ENCODE measurements at places on chromosomes 11 and 22.

DNA sequence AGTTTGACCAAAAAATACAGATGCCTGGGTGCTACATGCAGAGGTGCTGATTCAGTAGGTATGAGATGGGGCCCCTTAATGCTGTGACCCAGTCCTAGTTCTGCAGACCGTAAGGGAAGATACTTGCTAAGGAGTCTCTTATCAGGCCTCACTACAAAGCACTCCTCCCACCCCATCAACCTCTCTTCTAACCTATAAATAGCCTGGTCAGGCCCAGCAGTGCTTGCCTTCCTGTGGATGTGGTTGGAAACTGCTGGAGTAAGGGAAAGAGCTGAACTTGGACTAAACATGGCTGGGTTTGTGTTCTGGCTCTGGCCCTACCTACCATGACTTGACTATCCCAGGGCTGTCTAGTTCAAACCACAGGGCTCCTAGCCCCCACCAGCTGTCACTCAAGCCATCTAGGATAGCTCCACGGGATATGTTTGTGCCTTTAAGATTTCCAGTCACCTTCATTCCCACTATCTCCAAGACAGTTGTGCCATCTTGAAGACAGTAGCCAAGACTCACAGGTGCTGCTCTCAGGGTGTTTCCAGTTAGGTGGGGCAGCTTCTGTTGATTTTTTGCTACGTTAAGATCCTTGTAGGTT is 9.5 kb upstream of the DKK3 start:
- no peak for DNase-seq

GRCh38 chr11:102510439-102511135 is 20.0 kb downstream of the MMP7 start:
- DNase-seq = no peak

- no peak for DNase-seq
Observed at GRCh38 chr11:47971501-47971900, 8.9 kb upstream of the PTPRJ start.

GRCh38 chr11:103637831-103638230 is 398.6 kb upstream of the DDI1 start:
- DNase-seq = no peak

DNA sequence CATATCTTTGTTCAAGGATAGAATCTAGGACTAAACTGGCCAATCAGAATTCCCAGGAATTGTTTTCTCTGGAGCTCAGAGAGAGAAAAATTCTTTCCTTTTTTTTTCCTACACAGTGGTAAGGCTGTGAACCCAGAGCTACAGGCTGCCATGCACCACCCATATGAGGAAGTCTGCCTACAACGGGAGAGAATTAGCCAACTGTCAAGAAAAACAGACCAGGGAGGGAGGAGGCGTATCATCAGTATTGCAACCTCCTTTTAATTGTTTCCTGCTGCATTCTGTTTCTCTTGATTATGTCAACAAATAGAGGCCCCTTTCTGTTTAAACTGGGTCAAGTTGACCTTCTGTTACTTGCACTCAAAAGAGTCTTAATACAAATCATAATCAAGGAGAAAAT is 176.5 kb upstream of the UBASH3B start:
- no peak for DNase-seq

DNA sequence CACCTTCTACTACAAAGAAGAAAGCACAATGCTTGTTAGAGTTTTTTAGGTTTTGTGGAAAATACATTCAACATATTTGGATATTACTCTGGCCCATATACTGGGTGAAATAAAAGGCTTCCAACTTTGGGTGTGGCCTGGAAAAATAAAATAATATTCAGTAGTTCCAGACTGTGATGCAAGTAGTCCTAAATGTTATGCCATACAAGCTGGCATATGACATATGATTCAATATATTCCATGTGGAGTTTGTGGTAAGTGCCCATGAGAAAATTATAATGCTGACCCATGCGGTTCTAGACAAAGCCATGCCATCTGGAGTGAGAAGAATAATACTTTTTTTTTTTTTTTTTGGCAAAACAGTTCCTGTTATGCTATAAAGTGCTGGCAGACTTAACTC is 683.3 kb downstream of the LUZP2 start:
- DNase-seq = no peak

GRCh38 chr22:37854946-37855345 is 5.7 kb downstream of the EIF3L start:
- DNase-seq = no peak

GRCh38 chr11:112366012-112366411 is 105.4 kb upstream of the PLET1 start:
- no peak for DNase-seq

- DNase-seq = no peak
Observed at GRCh38 chr22:29663180-29663821, 56.5 kb upstream of the CABP7 start.

GRCh38 chr11:119763071-119763728 is 34.2 kb upstream of the NECTIN1 start:
- no peak for DNase-seq

- no peak for DNase-seq
Observed at GRCh38 chr11:43315966-43316365, 4.2 kb downstream of the API5 start.

DNA sequence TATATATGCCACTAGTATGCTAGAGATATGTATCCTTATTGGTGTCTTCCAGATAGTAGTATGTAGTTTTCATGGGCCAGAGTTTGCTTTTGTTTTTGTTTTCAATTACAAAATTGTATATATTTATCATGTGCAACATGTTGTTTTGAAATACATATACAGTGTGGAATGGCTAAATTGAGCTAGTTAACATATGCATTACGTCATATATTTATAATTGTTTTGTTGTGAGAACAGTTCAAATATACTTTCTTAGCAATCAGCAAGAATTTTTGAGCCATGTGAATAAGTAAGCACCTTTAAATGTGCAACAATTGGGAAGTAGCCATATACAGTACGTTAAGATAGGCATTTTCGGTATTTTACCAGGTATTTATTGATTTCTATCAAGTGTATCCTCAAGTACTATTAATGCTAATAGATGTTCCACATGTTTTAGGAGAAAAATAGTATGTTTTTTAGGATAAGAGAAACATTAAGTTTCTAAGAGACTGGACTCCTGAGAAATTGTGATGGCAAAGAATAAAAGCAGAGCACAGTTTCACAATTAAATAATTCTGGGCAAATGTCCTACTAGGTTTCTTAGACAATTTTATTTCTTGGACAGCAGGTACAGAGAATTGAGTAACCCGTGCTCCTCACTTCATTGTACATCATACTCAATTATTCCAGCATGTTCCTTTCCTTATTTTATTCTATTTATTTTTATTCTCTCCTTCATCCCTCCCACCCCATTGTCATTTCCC is 60.5 kb upstream of the SLC5A12 start:
- no peak for DNase-seq

DNA sequence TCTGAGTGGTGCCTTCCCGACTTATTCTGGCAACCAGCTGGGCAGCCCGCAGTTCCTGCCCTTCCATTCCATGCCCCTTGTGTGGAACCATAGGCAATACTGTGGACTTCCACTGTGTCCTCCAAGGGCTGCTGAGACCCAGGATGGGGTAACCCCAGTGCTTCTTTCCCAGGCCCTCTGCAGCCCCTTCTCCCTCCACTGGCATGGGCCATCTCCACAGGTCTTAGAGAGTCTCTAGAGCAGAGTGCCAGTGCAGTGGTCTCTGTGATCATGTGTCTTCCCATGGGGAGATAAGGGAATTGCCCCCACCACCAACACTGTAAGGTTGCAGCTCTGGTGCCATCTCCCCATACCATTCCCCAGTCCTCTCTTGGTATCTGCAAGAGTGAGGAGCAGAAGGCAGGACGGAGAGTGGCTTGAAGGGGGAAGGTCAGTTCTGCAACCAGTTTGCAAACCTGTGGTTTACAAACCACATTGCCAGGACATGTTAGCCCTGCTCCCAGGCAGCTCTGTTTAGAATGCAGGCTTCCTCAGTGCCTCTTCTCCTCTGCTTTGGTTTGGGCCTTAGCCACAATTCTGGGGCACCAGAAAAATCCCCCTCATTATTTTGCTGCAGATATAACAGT is 20.9 kb upstream of the DRD2 start:
- DNase-seq = no peak

GRCh38 chr22:32389685-32390084 is 22.4 kb downstream of the RTCB start:
- no peak for DNase-seq

DNA sequence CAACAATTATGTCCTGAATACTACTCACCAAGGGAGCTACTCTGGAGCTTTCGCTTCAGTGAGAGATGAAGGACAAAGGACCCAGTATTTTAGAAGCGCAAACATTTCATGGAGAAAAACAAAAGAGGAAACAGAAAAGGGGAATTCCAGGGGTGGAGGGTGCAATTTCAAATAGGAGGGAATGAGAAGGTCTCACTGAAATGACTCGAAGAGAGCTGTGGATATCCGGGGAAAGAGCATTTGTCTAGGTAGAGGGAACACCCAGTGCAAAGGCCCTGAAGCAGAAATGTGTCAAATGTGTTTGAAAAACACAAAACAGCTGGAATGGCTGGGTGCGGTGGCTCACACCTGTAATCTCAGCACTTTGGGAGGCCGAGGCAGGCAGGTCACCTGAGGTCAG is 2.4 kb downstream of the RPS19BP1 start:
- DNase-seq = no peak

- no peak for DNase-seq
Observed at GRCh38 chr11:19840961-19841360, 128.3 kb downstream of the NAV2 start.

- no peak for DNase-seq
Observed at GRCh38 chr11:14373941-14374646, 15.1 kb upstream of the RRAS2 start.

GRCh38 chr22:20280866-20281265 is 12.7 kb upstream of the RTN4R start:
- DNase-seq = no peak

GRCh38 chr11:75262961-75263852 is 22.6 kb downstream of the TPBGL start:
- no peak for DNase-seq

DNA sequence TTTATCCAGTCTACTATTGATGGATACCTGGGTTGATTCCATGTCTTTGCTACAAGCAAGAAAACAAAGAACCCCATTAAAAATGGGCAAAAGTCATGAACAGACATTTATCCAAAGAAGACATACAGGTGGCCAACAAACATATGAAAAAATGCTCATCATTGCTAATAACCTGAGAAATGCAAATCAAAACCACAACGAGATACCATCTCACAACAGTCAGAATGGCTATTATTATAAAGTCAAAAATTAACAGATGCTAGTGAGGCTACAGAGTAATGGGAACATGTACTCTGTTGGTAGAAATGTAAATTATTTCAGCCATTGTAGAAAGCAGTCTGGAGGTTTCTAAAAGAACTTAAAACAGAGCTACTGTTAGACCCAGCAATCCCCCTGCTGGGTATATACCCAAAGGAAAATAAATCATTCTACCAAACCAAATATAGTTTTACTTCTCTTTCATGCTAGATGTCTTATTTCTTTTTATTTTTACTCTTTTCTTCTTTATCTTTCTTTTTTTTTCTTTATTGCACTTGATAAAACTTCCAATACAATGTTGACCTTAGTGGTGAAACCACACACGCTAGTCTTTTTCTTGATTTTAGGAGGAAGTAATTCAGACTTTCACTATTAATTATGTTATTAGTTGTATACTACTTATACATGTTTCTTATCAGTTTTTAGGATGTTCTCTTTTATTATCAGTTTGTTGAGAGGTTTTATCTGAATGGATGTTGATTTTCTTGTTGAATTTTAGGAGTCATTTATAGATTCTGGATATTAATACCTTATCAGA is 14.3 kb downstream of the TRIM22 start:
- DNase-seq = no peak

DNA sequence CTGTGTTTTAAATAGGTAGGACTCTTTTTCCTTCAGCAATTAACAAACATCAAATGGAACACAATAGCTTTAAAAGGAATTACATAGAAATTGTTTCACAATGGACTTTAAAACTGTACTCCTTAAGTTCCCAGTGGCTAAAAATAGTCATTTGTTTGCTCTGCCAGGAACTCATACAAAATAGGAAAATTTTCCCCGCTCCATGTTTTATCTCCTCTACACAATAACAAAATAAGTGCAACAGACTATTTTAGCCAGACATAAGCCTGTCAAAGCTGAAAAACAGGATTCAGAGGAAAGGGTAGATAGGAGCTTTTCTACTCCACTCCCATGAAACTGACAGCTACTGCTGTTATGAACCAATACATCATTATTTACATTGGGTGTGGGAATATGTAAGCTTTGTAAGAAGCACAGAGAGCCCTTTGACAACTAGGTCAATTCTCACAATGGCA is 90.1 kb downstream of the STK33 start:
- DNase-seq = no peak

- DNase-seq = no peak
Observed at GRCh38 chr11:113105592-113105991, 144.4 kb downstream of the NCAM1 start.

GRCh38 chr22:44126807-44127206 is 53.9 kb upstream of the PARVG start:
- no peak for DNase-seq

DNA sequence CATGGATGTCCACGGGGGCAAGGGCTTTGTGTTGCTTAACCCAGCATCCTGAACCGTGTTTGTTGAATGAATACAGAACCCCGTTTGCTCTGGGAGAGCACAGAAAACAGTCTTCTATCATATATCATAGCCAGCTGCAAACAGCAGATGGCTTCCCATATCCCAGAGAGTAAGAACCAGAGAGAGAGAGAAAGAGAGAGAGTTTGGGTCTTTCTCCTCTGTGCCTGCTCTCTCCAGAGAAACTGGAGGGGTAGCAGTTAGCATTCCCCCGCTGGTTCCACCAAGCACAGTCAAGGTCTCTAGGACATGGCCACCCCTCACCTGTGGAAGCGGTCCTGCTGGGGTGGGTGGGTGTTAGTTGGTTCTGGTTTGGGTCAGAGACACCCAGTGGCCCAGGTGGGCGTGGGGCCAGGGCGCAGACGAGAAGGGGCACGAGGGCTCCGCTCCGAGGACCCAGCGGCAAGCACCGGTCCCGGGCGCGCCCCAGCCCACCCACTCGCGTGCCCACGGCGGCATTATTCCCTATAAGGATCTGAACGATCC is 440 bp upstream of the TIMP3 start:
- DNase-seq = no peak

- no peak for DNase-seq
Observed at GRCh38 chr11:68939583-68940555, 36.2 kb downstream of the IGHMBP2 start.

DNA sequence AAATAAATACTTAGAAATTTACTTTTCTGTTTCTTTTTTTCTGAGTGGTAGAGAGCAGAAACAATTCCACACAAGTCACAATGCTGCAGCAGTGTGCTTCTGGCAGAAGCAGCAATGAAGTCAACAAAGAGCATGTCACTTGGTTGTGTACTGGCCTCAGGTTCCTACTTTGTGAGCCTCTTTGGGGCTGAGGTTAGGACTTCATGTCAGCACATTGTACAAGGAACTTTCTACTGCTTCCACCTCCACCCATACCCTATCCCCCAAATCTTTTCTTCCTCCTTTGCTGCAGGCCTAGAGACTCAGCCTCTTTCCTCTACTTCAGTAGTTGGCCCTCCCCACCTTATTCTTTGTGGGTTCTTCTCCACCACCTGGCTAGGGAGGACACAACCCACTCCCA is 252.7 kb upstream of the PITPNB start:
- DNase-seq = no peak

Data from NCI-H1930 (cell line).